Psoas muscle (tissue), 8 donors: ENCODE measurements at places on chromosomes 2 and 18. TPM values are rescaled to one million over a fixed set of nuclear protein-coding genes. Genes with fewer than 3 reads are reported as not detected.
A peak's percentile ranks its signal among the peaks of the same experiment; 100 is the strongest.

The CROCC2 gene
- total RNA-seq: not detected

The TMEM169 gene
- total RNA-seq: not detected

The KDM3A gene
- total RNA-seq: 23.5 TPM

The LYPD6 gene
- 0.04 TPM for total RNA-seq

The HOXD13 gene
- total RNA-seq: not detected

The GALNT3 gene
- total RNA-seq: not detected

The MAP3K19 gene
- total RNA-seq: not detected

The RTN4 gene
- 394 TPM for total RNA-seq

The RBM44 gene
- total RNA-seq: 0.58 TPM

DNA sequence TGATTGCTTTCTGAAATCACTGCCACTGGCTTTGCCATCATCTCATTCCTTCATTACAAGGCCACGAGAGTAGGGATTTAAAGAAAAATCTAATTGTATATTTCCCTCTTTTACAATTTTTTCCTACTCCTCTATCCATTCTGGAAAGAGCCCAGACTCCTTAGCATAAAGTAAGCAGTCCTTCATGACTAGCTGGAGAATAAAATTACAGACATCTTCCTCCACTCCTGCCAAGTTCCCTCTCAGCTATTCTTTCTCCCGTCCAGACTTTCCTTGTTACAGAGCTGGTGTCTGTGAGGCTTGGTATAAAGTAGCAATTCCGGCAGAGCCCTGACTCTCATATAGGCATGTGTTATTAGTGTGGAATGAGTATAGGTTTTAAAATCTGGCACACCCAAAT, 806.8 kb downstream of the PLCL1 start:
- no peak for DNase-seq

- no peak for DNase-seq
Observed at GRCh38 chr2:39269941-39270340, 26.2 kb upstream of the CDKL4 start.

GRCh38 chr18:7272311-7273049, 41.6 kb downstream of the LRRC30 start:
- DNase-seq: peak; percentile 69

DNA sequence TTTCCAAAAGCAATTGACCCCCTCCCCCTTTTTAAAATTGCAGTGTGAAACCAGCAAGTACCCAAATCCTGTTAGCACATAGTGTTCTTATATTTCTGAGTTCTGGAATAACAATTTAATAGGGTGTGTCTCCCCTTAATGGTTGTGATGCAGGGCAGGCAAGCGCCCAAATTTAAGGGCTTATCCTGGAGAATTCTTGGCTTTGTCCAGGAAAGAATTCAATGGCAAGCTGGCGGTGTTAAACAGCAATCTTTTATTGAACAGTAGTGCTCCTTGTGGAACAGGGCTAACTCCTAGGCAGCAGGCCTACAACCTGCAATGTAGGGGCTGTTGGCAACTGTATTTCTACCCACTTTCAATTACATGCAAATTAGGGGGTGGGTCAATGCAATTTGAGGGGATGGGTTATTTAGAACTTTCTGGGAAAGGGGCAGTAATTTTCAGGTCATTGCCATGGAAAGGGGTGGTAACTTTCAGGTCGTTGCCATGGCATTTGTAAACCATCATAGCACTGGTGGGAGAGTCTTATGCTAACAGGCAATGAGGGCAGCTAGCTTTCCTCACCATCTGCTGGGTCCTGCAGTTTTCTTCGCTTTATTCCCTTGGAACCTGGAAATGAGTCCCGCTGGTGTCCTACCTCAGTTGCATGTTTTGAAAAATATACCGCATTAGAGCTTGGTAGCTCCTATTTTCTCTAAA, 149.0 kb upstream of the KCTD1 start:
- DNase-seq: no peak

DNA sequence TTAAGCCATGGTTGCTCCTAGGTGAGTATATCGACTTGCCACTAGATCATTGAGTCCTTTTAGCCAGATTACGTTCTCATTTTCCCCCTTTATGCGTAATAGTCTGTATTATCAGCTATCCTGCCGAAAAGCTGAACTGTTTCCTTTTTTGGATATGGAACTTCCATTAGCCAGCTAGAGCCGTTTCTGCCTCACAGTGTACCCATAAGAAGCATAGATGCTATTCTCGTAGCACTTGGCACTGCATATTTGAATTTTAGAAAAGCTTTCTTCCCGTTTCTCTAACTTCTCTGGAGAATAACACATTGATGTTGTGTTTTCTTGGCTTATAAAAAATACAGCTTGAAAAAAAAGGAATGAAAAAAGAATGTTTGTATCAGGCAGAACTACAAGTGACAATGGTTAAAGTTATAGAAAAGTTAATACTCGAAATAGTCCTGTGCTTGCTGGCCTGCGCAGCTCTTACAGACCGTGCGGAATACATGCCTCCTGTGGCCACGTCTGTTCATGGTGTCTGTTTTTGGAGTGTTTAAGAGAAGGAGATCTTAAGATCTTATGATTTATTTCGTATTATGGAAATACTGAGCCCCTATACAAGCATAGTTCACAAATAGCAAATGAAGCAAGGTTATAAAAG, 710 bp downstream of the DUSP19 start:
- no peak for DNase-seq

- peak; percentile 64 for DNase-seq
Observed at GRCh38 chr2:98134172-98135005, 47.4 kb downstream of the VWA3B start.

- DNase-seq: no peak
Observed at GRCh38 chr2:195595825-195596224, 61.2 kb upstream of the SLC39A10 start.

DNA sequence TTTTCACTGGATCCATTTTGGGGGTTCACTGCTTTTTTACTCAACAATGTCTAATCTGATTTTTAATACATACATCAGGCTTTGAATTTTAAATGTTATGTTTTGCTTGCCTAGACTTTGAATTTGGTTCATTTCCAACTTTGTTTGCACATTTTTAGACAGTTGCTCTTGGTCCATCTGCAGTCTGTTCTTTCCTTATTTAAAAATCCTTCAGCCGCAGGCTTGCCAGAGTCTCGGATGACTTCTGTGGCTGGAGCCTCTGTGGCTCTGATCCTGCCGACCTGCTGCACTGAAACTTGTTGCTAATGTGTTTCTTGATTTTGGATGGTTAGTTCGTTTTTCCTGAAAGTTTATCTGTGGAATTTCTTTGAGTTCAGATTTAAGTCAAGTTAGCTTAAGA, 172.0 kb upstream of the ALKAL2 start:
- DNase-seq: no peak

- no peak for DNase-seq
Observed at GRCh38 chr2:121505005-121505404, 25.7 kb upstream of the RNU4ATAC start.

DNA sequence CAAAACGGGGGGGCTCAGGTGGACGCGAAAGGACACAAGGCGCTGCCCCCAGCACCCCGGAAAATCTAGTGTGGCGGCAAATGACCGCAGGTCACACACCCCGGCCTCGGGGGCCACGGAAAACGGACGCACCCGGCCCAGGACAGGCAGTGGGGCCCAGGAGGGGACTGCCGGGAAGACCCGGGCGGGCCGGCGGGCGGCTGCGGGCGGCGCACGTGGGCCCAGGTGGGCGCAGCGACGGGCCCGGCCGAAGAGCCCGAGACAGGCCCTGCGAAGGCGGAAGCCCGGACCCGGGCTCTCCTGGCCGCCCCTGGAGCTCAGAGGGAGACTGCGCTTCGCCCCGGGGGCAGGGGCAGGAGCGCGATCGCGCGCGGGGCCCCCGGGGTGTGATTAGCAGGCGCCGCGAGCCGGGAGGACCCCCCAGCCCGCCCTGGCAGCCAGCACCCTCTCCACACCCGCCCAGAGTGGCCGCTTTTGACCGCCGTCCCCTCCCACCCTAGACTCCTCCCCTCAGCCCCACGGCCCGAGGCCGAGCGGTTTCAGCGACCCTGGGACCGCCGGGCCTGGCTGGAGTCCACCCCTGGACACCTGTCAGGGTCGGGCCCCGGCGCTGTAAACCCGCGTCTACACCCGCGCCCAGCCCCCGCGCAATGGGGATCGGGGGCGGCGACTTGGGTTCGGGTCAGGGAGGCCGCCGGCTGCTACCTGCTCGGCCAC, 773 bp downstream of the MBP start:
- DNase-seq: peak; percentile 83

DNA sequence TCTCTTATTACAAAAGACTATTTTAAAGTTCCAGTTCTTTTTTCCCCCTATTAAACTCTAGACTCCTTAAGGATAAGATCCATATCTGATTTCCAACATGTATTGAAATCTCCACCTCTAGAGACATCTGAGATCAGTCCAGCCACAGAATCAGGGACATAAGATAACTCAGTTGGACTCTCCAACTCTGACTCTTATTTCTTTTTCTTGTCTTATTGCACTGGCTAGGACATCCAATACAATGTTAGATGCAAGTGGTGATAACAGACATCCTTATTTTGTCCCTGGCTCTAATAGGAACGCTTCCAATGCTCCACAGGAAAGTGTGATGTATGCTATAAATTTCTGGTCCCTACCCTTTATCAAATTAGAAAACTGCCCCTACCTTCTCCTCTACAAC, 158.1 kb downstream of the TNS1 start:
- no peak for DNase-seq

- DNase-seq: no peak
Observed at GRCh38 chr18:34131006-34131405, 93.7 kb downstream of the NOL4 start.

DNA sequence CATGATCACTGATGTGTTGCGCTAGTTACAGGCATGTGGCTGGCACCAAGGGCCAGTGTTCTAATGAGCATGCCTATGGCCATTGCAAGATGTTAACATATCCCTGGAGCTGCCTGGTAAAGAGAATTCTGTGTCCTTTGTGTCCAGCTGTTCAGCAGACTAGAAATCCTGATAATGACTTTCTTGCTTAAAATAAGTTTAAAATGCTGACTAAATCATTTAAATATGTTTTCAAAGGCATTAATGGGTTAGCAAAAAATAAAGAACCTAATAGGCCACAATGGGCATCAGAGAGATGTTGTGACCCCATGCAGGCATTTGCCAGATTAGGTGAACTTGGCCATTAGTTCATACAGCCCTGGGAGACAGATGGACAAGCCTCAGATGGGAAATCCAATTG, 67.5 kb downstream of the GPR39 start:
- DNase-seq: no peak

DNA sequence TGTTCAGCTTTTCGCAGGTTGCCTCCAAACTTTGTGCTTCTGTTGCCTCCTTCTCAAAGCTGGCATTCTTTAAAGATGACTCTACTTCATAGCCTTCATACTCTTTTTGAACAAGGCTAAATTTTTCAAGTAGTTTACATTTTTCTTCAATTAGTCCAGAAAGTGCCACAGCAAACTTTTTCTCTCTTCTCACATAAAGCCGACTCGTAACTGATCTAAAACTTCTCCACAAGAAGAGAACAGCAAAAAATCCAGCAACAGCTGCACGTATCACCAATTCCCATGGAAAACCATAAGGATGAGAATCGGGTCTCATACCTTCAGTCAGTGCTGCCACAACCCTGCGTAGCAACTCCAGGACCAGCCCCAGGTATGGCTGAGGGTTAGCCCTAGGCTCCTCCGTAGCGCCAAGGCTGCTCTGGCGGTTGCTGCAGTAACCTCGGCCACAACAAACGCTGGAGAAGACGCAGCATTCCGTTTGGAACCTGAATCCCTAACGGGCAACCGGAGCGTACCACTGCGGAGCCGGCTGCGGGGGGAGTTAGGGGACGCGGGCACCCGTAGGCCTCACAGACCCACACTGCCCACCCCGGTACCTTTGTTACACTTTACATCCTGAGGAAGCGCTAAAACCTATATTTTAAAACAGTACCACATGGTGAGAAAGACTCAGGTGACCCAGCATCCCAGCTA, at the start of gene CTAGE1:
CTAGE1 (minus strand) TSS at position 420 of the 693 bp plus-strand sequence; CDS start at position 316, 104 bp downstream.
- DNase-seq: no peak

GRCh38 chr2:234768608-234769196, 183.1 kb upstream of the SH3BP4 start:
- no peak for DNase-seq

DNA sequence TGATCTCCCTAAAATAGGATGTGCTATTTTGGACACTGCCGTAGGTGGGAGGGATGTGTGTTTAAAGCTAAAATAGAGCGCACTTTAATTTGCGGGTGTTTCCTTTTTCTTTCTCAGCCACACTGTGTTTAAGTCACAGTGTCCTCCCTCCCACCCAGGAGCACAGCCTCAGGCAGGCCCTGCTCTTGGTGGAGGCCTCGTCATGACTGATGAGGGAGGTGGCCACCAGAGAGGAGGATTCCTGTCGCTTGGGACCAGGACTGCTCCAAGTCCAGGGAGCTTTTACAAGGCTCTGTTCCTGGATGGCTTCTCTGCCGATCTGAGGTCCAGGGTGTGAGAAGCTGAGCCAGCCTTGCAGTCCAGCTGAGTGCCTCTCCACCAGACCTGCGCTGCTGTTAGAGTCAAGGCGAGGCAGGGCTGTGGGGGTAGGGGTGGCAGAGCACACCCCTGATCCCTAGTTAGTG, 33.5 kb downstream of the INPP4A start:
- no peak for DNase-seq

DNA sequence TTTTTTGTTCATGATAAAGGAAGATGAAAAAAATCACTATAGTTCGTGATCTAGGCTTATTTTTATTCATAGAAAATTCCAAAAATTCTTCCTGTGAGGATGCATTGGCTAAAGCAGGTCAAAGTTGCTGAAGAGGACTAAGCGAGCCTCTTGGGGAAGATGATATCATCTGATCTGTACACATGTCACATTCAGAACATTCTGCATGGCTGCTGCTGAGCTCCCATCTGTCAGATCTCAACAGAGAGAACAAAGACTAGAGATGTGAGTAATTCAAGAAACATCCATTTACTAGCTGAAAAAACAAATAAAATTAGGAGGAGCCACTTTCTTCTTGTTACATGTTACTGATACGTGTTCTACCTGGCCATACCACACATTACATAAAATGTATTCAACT, 518.6 kb upstream of the FSIP2 start:
- DNase-seq: no peak

DNA sequence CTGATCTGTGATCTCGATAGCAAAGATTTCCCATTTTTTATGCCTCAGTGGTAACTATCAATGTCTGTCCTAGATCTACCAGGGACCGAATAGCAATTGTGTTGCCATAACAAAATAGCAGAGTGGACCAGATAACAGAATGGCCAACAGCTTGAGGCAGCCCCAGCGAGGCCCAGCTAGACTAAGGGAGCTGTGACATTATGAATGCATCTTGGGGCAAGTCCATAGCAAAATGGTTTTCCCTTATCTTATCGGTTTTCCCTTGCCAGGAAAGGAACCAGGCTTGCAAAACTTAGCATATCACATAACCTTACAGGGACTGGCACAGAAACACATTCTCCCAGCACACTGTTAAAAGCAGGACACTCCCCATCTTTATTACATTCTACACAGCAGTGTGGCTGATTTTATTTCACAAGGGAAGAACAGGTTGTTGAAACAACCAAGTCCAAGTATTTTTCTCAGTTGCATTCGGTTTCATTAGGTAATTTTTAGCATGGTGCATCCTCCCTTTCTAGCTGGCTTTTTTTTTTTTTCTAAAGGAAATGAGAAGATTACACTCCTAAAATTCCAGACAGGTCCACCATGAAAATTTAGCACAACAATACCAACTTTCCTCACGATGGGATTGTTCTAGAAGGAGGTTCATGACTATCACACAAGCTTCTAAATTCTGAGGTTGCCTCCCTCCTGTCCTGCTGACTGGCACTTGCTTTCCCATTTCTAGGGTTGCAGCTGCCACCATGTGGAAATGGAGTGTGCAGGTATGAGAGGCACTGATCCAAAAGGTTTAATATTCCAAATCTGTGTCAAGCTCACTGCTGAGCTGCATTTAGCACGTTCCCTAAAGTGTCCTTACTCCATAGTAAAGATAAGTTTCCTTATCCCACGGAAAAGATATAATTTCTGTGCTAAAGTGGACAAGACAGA, 97.0 kb upstream of the SLC35G4 start:
- no peak for DNase-seq
